Tibial nerve (tissue), 4 donors: ENCODE measurements at places on chromosomes 11 and 22. TPM values are rescaled to one million over a fixed set of nuclear protein-coding genes. Genes with fewer than 3 reads are reported as not detected.

GRCh38 chr11:15807827-15808226 is 548.5 kb downstream of the SOX6 start:
- no peak for DNase-seq
- no peak overlapping the region for H3K27ac ChIP-seq
- no peak overlapping the region for H3K4me3 ChIP-seq

GRCh38 chr22:35687461-35687860 is 30.2 kb upstream of the APOL5 start:
- no peak overlapping the region for H3K27ac ChIP-seq
- H3K36me3 ChIP-seq = no peaks in the 10 kb centered on the region
- H3K27me3 ChIP-seq = no peaks in the 10 kb centered on the region
- no peak overlapping the region for H3K4me3 ChIP-seq

DNA sequence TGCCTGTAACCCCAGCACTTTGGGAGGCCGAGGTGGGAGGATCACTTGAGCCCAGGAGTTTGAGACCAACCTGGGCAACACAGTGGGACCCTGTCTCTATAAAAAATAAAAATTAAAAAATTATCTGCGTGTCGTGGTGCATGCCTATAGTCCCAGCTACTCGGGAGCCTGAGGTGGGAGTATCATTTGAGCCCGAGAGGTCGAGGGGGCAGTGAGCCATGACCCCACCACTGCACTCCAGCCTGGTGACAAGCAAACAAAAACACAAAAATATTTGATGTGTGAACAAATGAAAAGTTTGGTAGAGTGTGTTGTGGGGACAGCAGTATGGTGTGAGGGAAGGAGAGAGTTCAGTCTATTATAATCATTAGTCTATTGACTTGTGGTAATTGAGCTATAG is 90.8 kb upstream of the PARVA start:
- H3K27ac ChIP-seq = no peak overlapping the region
- peak; percentile 4 for DNase-seq
- no peaks in the 10 kb centered on the region for H3K27me3 ChIP-seq

DNA sequence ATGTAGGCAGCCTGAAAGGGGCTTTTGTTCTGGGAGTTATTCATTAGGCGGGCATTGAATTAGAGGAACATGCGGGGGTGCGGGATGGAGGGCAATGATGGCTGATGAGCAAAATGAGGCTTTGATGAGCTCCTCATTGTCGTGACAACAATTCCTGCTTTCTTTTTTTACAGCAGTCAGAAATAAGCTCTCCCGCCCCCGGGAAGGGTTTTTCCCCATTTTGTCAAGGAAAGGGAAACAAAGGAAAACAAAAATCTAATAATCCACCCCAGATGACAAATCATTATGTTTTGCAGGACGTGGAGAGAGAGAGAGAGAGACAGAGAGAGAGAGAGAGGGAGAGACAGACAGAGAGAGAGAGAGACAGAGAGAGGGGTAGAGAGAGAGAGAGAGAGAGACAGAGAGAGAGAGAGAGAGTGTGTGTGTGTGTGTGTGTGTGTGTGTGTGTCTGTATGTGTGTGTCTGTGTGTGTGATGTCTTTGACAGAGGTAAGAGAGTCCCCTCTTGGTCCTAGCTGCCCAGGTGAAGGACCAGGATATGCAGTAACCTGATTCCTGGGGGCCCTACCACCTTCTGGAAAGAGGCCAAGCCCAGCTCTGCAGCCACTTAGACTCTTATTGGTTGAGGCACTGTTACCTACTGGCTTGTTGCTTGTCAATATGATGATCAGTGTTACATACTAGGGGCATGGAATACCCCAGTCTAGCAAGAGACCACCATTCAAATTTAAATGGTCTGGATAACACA is 46.7 kb upstream of the PARVA start:
- H3K36me3 ChIP-seq = no peaks in the 10 kb centered on the region
- H3K27ac ChIP-seq = peak overlapping the region; percentile 75

DNA sequence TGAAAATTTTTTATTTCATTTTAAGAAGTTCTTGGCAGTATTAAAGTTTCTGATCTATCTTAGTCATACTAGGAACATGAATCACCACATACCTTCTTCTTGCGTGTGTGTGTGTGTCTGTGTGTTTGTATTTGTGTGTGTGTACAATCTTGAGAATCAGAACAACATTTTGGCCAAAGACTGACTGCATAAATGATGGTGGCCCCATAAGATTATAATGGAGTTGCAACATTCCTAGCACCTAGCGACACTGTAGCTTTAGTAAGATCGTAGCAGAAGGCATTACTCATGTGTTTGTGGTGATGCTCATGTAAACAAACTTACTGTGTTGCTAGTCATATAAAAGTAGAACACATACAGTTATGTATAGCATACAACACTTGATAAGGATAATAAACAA is 205.4 kb downstream of the FAM76B start:
- H3K4me1 ChIP-seq = no peaks in the 10 kb centered on the region
- H3K36me3 ChIP-seq = no peaks in the 10 kb centered on the region
- H3K4me3 ChIP-seq = no peak overlapping the region
- no peak for DNase-seq
- no peaks in the 10 kb centered on the region for H3K27me3 ChIP-seq

DNA sequence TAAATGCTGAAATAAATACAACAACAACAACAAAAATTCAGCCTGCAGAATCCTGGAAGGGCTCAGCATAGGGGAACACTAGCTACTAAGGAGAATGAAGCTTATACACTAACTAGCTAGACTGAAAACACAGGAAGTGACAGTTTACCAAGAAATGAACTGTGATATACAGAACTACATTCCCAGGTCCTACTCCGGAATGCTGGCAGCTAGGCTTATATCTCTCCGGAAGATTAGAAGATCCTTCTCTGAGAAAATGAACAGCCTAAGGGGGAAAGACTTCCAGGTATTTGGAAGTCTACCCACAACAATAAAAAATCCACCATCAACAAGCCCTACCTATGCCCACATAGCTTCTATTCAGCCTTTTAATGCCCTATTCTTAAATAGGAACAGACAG is 31.0 kb downstream of the CCDC34 start:
- H3K36me3 ChIP-seq = no peaks in the 10 kb centered on the region
- H3K27me3 ChIP-seq = no peaks in the 10 kb centered on the region
- H3K27ac ChIP-seq = no peak overlapping the region
- DNase-seq = no peak
- no peaks in the 10 kb centered on the region for H3K4me1 ChIP-seq

DNA sequence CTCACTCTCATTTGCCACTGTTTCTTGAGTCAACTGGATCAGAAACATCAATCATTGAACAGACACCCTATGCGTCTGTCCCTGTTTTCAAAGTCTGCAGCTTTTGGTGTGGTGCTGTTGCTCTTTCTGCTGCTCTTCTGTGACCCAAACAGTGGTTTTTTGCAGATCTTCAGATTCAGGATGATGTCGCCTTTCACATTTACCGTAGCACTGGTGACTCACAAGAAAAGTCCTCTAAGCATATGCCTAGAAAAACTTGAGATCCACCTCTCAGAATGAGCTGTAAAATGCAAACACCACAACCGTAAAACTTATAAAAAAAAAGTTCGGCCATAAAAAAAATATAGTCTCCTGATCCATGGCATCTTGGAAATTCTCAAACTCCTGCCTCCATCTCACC is 400.4 kb downstream of the NTM start:
- no peak for DNase-seq
- H3K27ac ChIP-seq = no peak overlapping the region
- no peaks in the 10 kb centered on the region for H3K27me3 ChIP-seq
- no peaks in the 10 kb centered on the region for H3K4me1 ChIP-seq

DNA sequence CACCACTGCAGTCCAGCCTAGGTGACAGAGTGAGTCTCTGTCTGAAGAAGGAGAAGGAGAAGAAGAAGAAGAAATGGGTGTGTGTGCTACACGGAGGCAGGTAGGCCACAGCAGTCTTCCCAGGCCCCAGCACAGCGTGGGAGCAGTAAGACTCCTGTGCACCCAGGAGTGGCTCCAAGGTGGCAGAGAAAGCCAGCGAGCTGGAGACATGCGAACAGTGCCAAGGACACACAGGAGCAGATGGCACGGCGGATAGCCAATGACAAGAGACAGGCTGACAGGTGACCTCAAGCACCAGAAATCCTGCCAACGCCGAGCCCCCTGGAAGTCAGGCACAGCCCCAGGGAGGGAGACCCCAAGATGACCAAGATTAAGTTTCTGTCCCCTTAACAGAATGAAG is 9.0 kb upstream of the SCGB1A1 start:
- H3K4me1 ChIP-seq = peaks cover 17% of the 10 kb centered on the region
- H3K36me3 ChIP-seq = no peaks in the 10 kb centered on the region
- DNase-seq = no peak
- no peaks in the 10 kb centered on the region for H3K27me3 ChIP-seq

DNA sequence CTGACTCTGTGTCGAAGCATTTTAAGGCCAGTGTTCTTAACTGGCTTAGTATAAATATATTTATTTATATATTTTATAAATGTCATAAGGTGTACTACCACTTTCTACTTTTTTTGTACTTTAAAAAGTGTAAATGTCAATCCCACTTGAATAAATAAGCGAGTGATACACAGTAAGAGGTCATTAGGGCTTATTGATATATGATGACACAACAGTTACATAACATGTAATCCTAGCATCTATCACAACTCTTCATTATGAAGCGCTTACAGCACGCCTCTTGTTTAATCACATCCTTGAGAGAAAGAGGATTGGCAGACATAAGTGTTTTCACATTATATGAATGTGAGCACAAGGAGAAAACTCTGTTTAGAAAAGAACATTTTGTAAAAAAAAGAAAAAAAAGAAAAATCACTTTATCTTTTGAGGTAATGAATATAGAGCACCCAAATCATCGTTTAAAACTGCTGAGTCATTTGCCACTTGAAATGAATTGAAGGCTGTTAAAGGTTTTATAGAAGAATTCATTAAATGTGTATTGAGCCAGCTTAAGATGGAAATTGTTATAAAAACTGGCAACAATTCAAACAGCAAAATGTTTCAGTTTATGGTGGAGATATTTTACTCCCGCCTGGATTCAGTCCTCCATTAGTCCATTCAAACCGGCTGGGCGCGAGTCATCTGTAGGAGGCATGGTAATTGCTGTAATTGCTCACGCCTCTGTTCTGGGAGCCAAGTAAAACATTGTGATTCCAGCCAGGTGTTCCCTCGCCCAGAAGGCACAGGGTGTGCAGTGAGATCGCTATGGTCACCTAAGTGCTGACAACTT is 627.3 kb upstream of the KIRREL3 start:
- H3K4me1 ChIP-seq = no peaks in the 10 kb centered on the region
- no peak overlapping the region for H3K27ac ChIP-seq
- H3K27me3 ChIP-seq = no peaks in the 10 kb centered on the region
- DNase-seq = no peak

DNA sequence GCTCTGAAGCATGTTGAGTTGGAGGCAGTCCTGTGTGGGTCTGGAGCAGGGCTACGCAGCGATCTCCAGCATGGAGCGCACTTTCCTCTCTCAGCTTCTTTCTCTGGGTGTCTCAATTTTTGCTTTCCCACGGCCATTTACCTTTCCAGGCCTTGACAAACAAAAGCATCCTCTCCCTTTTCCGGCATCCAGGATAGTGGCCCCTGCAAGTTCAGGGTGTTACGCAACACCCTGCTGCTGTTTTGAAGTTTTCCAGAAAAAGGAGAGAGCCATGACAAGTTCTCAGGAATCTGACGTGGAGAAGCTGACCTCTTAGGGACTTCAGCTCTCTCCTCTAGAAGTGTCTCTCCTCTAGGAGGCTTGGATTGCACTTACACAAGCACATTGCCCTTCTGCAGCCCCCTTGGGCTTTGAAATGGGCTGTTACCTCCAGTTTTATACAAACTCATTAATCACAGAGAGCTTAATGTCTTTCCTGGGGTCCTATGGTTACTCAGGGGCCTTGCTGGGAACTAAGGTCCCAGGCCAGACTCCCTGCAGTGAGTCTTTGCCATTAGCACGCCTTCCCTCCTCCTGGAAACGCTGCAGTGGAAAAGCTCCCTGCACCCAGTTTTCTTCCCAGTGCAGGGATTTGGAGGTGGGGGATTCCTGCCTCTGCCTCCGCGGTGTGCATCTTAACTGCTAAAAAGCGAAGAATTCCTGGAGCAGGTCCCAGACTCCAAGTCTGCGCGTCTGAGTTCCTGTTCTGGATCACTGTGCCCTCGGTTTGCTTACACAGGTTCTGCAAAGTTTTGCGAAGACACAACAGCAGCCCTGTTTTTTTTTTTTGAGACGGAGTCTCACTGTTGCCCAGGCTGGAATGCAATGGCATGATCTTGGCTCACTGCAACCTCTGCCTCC is 80.4 kb downstream of the BARX2 start:
- no peaks in the 10 kb centered on the region for H3K27me3 ChIP-seq
- no peaks in the 10 kb centered on the region for H3K36me3 ChIP-seq
- no peaks in the 10 kb centered on the region for H3K4me1 ChIP-seq
- no peak overlapping the region for H3K27ac ChIP-seq

- no peaks in the 10 kb centered on the region for H3K36me3 ChIP-seq
- peak within 1 kb of the TSS; percentile 26 for H3K4me3 ChIP-seq
- DNase-seq = no peak
- no peaks in the 10 kb centered on the region for H3K27me3 ChIP-seq
These were observed at the start of gene IL18 for GRCh38 chr11:112163875-112164685. Gene IL18, minus strand, starts transcription at chr11:112164094. Its CDS starts 9,041 bp downstream, at chr11:112155053.

- no peak overlapping the region for H3K4me3 ChIP-seq
- no peaks in the 10 kb centered on the region for H3K4me1 ChIP-seq
- no peak for DNase-seq
- no peaks in the 10 kb centered on the region for H3K36me3 ChIP-seq
These were observed 15.2 kb downstream of the PRR33 start for GRCh38 chr11:1876361-1877063.

GRCh38 chr11:68839911-68840641 is 1.6 kb downstream of the CPT1A start:
- peak overlapping the region; percentile 76 for H3K4me3 ChIP-seq
- no peak for DNase-seq
- peak overlapping the region; percentile 89 for H3K27ac ChIP-seq
- no peaks in the 10 kb centered on the region for H3K36me3 ChIP-seq
- H3K27me3 ChIP-seq = no peaks in the 10 kb centered on the region

Gene MEI1
- total RNA-seq = not detected

Gene SPDYC
- total RNA-seq = not detected

Gene MYO7A
- total RNA-seq = 12.6 TPM

Gene TMEM45B
- total RNA-seq = not detected

Gene GRIK4
- not detected for total RNA-seq

Gene LGR4
- total RNA-seq = 31.9 TPM

Gene MRPL21
- 78.0 TPM for total RNA-seq

Gene MRGPRX2
- total RNA-seq = not detected
